Stimulated activated CD4-positive, alpha-beta T cell treated with anti-CD3 and anti-CD28 coated beads, Interleukin-1b, Interleukin-23, amount 100 ng/mL, for 48 hours (primary cell): ENCODE measurements at places on chromosomes 3 and 15.

- peak; percentile 64 for DNase-seq
Observed at GRCh38 chr3:194322678-194323211, 28.4 kb downstream of the CPN2 start.

DNA sequence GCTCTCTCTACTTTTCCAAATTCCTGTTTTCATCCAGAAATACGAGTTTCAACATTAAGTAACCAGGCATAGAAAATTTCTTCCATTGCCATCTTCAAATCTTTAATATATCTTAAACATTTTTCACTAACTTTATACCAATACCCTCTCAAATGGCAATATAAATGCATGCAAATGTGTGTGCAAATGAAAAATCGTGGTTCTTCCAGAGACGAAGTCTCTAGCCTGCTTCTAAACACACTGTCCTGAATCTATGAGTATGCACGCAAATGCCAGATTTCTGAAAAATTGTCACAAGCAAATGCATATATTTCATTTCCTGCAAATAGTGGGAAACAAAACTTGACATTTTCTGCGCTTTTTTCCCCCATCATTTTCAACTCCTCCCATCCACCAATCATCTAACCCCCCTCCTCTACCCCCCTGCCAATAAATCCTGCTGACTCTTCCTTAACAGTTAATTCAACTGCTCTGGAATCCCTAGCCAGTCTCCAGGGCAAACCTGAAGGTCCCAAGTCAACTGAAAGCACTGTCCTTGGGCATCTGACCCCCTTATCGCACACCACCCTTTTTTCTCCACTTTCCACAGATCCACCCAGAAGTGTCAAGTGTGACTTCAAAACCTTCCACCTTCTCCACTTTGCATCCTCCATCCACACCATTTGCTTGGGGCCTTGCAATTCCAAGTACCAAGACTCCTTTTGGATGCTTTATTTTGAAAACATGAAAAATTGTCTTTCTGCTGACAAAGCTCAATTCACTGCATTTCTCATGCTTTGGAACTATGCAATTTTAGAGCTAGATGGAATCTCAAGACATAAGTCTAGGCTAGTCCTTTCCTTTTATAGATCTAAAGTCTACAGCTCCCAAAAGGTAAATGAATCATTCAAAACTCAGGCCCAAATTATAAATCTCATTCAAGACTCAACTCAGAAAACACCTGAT is 144.7 kb downstream of the OSBPL10 start:
- DNase-seq = no peak

DNA sequence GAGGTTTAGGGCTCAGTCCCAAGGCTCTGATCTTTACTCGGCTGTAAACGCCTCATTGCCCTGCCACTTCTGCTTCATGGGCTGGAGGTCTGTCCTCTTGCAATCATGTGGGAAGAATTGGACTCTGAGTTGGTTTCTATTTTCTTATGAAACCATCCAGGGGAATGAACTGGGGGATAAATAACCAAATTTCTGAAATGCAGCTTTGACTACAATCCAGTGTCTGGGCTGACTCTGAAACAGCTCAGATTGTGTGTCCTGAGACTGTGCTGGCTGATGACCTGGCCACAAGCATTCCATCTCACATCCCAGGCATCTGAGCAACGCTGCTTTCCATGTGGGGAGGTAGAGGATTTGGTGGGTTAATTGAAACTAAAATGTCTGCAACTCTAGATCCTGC is 71.0 kb upstream of the GALNT15 start:
- no peak for DNase-seq

- no peak for DNase-seq
Observed at GRCh38 chr3:61771976-61772375, 210.6 kb downstream of the PTPRG start.

DNA sequence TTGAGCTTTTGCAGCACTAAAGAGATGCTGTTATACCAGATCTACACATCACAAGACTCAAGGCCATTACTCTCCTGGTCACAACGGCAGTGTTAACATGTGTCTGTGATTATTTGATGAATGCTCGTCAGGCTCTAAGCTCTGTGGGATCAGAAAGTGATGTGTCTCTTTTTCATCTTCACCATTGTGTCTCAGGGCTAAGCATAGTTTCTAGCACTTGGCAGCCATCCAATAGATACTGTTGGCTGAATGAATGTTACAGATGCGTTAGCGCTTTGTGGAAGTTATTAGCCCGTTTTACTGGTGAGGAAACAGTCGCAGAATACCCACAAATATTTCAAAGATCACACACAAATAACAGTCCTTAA is 1.2 kb upstream of the FAM81A start:
- DNase-seq = no peak

DNA sequence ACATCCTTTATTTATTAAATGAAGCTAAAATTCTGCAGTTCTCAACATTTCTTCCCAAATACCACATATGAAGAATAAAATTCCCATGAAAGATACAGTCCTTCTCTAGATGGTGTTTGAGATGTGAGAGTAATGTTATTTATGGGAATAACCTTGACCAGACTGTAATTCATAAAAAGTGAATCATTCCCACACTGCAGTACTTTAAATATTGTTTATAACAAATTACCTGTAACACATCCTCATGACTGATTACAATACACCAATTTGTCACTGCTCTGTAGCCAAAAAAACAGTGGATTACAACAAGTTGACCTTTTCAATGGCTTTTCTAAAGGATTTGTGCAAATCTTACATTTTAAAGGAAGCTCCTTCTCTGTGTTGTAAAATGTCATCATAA is 651.3 kb downstream of the NSUN3 start:
- DNase-seq = no peak

- DNase-seq = no peak
Observed at GRCh38 chr3:133891662-133892378, 3.9 kb downstream of the RAB6B start.
